ENCODE measurements at places on chromosomes 2 and 18.

GRCh38 chr2:328761-329160 lies 40.9 kb upstream of the ALKAL2 start:
- DNase-seq = no peak

- DNase-seq = no peak
Observed at GRCh38 chr18:48816554-48816953, 134.2 kb downstream of the SMAD7 start.

DNA sequence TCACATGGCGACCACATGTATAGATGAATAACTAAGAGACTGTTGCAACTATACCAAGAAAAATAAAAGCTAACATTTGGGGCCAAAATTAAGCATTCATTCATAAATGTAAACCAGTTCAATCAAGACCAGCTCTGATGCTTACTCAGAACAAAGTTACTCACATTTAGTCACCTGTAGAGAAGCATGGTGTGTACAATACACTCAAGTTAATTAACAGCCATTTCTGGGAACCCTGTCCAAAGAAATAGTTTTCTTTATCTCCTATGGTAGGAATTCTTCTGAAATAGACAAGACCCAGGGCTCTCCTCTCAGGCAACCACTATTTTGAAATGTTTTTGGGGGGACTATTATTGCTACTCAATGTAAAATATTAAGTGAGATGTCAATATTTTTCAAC lies 1.6 kb downstream of the SCN3A start:
- DNase-seq = no peak

GRCh38 chr2:8551622-8552074 lies 130.2 kb upstream of the ID2 start:
- no peak for DNase-seq

- DNase-seq = no peak
Observed at GRCh38 chr2:128637481-128638155, 318.9 kb upstream of the HS6ST1 start.

DNA sequence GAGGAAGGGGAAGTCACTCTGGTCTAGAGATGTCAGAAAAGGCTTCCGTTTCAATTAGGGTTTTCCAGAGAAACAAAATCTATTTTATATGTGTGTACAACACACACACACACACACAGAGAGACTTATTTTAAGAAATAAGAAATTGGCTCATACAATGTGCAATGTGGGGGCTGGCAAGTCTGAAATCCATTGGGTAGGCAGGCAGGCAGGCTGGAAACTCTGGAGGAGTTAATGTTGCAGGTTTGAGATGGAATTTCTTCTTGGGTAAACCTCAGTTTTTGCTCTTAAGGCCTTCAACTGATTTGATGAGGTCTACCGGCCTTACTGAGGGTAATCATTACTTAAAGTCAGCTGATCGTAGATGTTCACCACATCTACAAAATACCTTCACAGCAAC lies 62.6 kb downstream of the MDH1 start:
- DNase-seq = no peak

DNA sequence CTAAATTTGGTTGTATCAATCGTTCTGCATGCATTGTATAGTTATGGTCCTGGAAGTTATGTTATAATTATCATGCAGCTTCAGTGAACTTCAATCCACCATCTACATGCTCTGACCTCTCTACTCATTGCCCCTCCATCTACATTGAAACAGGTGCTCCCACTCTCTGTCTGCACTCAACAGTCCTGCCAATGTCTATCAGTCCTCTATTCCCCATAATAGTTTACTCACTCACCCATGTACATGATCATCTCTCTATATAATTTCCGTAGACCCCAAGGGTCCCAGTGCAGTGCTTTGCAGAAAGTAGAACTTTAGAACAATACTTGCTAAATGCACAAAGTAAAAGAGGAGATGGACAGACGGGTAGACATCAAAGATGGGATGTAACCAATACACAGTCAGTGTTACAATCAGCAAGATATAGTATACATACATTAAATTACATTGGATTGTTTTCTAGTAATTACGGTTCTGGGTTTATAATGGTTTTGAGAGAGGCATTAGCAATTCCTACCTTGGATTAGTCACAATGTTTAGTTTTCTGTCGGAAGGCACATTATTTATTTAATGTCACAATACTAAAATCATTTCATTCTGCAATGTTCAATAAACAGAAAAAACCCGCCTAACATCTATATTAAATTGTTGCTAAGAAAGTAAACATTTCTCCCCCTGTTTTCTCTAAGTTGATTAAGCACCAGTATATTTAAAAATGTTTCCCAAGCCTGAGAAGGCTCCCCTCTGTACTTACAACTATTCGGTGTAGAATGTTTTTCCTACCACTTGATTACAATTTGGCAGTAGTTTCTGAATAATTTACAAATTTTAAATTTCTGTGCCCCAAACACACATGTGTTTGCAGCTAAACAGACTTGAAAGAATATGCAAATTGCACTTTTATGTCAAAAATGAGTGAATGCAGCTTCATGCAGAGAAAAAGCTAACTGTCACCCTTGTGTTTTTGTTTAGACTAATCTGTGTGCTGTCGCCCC lies 94.4 kb upstream of the SIX2 start:
- DNase-seq = no peak

- DNase-seq = no peak
Observed at GRCh38 chr2:160715428-160715827, 221.8 kb upstream of the RBMS1 start.

- no peak for DNase-seq
Observed at GRCh38 chr2:222982010-222982908, 69.7 kb upstream of the KCNE4 start.

GRCh38 chr2:19504400-19505198 lies 146.2 kb upstream of the OSR1 start:
- DNase-seq = no peak

GRCh38 chr2:199830531-199830930 lies 20.5 kb downstream of the FTCDNL1 start:
- DNase-seq = no peak

DNA sequence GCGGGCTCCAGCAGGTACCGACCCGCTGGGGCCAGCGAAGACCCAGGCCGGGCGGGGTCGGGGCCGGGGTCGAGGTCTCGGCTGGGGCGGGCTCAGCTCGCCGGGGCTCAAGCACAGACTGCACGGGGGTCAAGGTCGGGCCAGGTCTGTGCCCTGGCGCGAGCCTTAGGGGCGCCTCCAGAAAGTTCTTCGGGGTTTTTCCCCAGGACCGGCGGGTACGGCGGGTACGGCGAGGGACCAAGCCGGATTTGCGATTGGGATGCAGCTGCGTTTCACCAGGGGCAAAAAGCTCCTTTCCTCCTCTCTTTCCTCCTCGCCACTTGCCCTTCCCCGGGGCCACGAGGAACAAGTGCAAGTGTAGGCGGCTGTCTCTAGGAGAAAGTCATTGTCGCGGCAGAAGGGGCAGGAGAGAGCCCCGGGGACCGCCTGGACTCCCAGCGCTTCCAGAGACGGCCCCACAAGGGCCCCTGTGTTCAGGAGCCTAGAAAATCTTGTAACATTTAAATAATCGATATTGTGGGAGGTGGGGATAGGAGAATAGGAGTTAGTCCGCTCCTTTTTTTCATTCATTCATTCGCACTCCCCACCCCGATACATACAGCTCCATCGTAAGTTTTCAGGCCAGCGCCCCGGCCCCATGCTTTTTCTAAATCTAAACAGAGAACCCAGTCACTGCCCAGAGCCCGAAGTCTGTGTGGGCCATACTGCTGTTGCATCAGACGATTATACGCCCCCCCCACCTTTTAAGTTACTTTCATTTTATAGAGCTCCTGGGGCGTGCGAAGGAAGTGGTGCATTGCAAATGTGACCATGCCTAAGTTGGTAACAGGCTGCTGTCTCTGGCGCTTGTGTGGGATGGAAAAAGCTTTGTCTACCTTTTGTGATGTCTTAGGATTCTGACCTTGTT lies 679 bp downstream of the PMAIP1 start:
- peak; percentile 38 for DNase-seq

- DNase-seq = no peak
Observed at GRCh38 chr2:137893145-137893544, 71.1 kb upstream of the HNMT start.

GRCh38 chr18:72246076-72246475 lies 298.1 kb downstream of the CBLN2 start:
- no peak for DNase-seq

GRCh38 chr2:206163251-206163880 lies 3.7 kb downstream of the EEF1B2 start:
- DNase-seq = no peak

DNA sequence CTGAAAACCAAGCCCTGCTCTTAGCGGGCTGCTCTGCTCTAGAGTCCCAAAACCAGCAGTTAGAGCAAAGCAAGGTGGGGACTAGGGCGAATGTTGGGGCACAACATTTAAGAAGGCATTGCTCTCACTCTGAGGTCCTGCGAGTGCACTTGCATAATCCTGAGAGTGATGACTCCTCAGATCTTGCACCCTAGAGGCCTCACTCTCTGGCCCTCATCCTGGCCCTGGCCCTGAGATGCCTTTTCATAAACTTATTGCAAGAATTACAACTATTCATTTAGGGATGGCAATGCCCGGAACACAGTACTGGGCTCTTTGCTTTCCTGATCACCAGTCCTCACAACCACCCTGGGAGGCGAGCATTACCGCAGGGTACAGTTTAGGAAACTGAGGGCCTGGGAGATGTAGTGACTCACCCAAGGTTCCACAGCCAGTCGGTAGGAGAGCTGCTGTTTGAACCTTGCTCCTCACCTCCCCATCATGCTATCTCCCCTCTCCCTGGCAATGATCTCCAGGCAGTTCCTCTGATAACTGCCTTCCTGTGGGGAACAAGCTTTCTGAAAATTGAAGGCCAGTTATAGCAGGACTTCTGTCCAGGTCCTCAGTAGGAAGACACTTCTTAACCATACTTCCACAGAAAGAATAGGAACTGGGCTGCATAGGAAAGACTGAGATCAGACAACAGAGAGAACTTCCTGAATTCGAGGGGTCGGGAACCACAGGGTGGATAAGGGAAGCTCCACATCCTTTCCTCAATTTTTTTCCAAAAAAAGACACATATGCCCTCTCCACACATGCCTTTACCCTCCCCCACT lies 91.3 kb downstream of the TNS1 start:
- no peak for DNase-seq

- DNase-seq = no peak
Observed at GRCh38 chr2:149344105-149344504, 13.7 kb downstream of the LYPD6 start.

- no peak for DNase-seq
Observed at GRCh38 chr2:186913870-186914269, 64.9 kb upstream of the ZSWIM2 start.

GRCh38 chr2:84022810-84023431 lies 436.2 kb downstream of the SUCLG1 start:
- no peak for DNase-seq

DNA sequence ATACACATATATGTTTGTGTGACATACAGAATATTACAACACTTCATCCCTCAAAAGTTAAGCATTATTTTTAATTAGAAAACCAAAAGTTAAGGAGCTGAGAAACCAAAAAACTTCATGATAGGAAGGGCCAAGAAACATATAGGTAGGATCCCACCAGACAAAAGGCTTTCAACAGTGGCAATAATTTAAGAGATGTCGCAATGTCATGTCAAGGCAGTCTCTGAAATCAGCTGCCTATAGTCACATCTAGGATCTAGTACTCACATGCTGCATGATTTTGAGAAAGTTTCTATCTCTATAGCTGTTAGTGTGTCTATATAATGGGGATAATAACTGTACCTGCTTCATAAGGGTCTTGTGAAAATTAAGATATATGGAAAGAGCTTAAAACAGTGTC lies 72.7 kb downstream of the SPIRE1 start:
- no peak for DNase-seq

DNA sequence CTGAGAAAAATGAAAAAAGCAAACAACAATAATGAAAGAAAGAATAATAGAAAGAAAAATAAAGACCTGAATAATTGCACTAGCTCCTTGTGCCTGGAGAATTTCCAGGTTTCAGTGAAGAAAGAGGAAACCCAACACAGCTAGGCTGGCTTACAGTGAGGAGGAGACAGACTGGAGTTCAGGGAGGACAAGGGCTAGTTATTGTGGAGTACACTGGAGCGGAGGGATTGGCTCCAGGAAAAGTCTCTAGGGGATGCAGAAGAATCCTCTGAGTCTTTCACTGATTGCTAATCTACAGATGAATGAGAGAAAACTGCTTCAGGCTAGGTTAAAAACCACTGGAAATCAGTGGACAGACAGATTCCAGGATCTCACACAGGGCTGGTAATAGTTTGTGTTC lies 163.6 kb upstream of the RBMS1 start:
- no peak for DNase-seq

GRCh38 chr2:219627103-219628100 lies at the start of gene SLC4A3:
Gene SLC4A3 (plus strand): TSS chr2:219627630. CDS start chr2:219627993, 363 bp downstream.
- no peak for DNase-seq

DNA sequence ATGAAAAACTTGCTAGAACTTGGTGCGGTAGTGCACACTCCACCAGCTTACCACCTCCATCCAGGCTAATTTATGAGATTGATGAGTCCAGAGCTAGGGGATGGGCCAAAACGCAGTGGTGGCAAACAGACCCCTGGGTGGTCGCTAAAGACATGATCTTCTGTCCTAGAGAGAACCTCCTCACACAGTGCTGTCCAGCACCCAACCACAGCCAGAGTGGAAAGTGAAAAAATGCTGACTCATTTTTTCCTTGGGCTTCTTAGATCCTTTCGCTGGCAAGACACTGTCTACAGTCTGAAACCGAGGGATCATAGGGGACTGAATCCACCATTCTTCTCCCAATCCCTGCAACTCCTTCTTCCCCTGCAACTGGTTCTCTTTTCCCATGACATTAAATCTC lies 4.1 kb downstream of the ANTXR1 start:
- no peak for DNase-seq

DNA sequence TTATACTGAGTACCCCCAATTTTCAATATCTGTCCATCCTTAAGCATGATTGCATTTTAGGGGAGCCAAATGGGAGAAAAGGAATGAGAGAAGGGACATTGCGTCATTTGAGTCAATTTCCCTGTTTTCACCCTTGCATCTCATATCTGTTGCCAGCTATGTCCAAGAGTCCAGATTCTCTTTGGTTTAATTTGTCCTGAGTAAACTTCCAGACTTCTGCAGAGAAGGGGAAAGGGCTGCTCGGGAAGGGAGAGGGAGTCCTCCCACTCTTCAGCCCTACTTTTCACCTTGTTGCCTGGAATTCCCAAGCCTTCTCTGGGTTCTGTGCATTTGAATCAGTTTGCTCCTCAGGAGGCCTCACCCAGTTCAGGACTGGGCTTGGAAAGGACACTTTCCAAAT lies 16.5 kb downstream of the GREB1 start:
- DNase-seq = no peak

DNA sequence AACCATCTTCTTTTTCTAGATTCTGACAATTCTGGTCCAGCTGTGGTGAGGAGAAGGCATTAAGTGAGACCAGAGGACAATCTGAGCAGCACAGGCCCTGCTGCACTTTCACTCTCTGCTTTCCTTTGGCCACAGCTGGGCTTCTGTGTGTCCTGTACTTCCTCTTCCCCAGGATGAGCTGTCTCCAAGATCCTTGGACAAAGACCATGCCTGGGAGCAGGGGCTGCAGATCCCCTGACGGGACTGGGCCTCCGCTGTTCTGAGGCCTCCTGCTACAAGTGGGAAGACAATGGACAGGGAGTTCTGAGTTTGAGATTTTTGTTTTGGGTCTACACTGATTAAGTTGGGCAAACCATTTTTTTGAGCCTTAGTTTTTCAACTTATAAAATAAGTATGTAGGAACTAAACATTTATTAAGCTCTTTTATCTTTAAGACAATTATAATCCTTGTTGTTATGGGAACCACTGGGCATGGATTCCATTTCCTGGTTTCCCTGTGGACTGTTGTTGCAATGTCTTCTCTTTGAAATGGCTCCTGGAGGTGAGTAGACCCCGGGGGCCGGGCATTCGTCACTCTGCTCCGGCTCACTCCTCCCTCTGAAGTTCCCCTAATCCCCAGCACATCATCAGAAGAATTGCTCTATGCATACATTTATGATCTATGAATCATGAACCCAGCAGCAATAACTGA lies 266.6 kb downstream of the ACTR3 start:
- no peak for DNase-seq

GRCh38 chr2:176368349-176368748 lies 99.1 kb downstream of the MTX2 start:
- DNase-seq = no peak

Measured in stimulated activated CD4-positive, alpha-beta T cell treated with anti-CD3 and anti-CD28 coated beads, TNF-alpha, amount 100 ng/mL, for 1 hour (primary cell).